ENCODE measurements at places on chromosomes 16 and 17.

- DNase-seq, result no peak
Measured at GRCh38 chr17:35605678-35606077, 18.6 kb downstream of the AP2B1 start.

- peak; percentile 49 for DNase-seq
Measured at GRCh38 chr17:49361129-49361901, 735 bp downstream of the ZNF652 start.

DNA sequence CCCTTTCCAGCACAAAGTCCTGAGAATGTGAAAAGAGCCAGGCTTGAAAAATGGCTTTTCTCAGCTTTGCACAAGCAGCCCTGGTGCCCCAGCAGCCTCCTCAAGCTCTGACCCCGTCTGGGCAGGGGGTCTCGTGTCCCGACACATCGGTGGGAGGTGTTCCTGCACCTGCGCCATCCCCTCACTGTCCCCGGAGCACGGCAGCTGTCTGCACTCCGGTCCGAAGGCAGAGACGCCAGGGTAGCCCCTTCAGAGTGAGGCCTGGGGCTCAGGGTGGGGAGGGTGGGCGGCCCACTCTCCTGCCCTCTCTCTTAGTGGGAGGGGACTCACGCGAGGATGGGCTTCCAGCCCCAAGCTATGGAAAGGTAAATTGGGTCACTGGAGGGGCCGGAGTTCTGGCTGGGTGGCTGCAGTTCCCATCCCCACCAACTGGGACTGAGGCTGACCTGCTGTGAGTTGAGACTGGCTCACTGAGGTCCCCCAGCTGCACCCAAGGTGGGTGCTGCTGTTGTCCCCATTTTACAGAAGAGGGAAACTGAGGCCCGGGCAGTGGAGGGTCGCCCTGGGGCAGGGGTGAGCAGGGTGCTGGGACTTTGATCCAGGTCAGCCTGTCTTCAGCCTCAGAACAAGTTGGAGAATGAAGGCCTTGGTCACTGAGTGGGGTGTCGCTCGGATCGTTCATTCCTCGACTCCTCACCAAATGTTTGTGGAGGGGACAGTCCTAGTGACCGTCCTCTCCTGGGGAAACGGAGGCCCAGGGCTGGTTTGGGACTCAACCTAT, 2.3 kb upstream of the BAIAP3 start:
- no peak for DNase-seq

- no peak for DNase-seq
Measured at GRCh38 chr17:46925185-46925868, 2.4 kb downstream of the GOSR2 start.

DNA sequence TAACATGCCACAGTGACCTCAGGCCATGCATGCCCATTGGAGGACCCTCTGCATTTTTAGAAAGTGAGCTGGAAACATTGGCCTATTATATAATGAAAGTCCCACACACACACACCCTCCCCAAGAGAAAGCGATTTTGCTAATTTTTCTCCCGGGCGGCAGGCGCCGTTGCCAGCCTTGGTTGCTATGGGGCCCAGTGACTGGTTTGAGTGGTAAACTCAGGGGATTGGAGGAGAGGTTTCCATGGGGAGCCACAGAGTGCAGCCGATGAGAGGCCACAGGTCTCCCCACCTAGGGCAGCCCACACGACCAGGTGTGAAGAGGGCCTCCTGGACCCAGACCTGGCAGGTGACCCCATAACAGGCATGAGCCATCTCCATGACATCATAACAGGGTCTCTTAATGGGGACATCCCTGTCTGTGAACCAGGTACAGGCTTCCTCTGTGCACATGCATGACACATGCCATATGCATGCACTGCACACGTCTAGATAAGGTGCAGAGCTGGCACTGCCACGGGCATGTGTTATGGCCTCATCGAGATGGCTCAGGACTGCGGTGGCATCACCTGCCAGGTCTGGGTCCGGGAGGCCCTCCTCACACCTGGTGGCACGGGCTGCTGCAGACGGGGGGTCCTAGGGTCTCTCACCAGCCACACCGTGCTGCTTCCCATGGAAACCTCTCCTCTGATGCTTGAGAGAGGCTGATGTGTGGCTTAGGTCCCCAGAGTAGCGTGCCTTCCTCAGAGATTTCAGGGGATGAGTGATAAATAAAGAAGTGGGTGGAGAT, 144.1 kb downstream of the RBFOX3 start:
- no peak for DNase-seq

DNA sequence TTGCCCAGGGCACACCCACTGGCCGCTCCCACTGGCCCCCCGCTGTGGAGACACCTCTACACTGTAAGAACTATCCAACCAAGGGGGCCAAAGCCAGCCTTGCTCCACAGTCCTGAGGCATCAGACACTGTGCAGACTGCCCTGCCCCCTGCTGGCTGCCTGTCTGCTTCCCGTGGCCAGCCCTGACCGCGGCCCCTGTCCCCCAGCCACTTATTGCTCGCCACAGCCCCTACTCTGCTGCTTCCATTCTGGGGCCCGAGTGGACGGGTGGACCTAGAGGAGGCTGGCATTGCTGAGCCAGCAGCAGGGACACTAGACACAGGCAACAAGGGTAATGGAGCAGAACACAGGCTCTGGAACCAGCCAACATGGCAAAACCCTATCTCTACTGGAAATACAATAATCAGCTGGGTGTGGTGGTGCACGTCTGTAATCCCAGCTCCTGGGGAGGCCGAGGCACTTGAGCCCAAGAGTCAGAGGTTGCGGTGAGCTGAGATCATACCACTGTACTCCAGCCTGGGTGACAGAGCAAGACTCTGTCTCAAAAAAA, 19.7 kb upstream of the LRRC37A3 start:
- peak; percentile 39 for DNase-seq

- peak; percentile 70 for DNase-seq
Measured at GRCh38 chr17:74431568-74432423, at the start of gene GPRC5C. GPRC5C (plus strand) TSS chr17:74432088; CDS start chr17:74439777, 7,689 bp downstream.

DNA sequence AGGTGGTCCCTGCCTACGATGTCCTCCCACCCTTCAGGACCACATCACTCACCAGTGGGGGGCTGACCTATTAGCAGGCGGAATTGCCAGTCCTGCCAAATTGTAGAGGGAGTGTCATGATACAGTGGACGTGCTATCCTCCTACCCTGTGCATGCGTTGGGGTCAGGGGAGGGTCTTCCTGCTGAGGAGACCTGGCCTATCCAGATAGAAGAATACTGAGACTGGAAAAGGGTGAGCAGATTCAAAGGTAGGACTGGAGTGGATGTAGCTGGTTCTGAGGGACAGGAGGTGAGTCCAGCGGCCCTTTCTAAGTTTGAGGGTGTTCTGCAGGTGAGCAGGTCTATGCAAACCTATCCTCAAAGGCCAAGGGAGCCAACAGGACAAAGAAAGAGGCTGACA, 8.0 kb downstream of the PRSS41 start:
- DNase-seq, result no peak

GRCh38 chr17:21132428-21132827, 5.7 kb downstream of the DHRS7B start:
- DNase-seq, result no peak

GRCh38 chr17:57902117-57902799, 52.4 kb upstream of the MRPS23 start:
- peak; percentile 26 for DNase-seq

DNA sequence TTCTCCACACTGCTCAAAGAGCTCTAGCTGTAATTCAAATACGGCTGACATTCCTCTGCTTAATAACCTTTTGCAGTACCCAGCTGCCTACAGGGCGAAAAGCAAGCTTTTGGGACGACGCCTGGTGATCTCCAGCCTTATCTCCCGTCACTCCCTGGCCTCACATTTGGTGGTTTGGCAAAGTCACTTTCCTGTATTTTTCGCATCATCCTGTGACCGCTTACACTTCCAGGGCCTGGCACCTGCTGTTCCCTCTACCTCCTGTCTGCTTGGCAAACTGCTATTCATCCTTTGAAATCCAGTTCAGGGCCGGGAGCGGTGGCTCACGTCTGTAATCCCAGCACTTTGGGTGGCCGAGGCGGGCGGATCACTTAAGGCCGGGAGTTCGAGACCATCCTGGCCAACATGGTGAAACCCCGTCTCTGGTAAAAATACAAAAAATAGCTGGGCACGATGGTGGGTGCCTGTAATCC, 2.7 kb upstream of the BHLHA9 start:
- DNase-seq, result peak; percentile 11

DNA sequence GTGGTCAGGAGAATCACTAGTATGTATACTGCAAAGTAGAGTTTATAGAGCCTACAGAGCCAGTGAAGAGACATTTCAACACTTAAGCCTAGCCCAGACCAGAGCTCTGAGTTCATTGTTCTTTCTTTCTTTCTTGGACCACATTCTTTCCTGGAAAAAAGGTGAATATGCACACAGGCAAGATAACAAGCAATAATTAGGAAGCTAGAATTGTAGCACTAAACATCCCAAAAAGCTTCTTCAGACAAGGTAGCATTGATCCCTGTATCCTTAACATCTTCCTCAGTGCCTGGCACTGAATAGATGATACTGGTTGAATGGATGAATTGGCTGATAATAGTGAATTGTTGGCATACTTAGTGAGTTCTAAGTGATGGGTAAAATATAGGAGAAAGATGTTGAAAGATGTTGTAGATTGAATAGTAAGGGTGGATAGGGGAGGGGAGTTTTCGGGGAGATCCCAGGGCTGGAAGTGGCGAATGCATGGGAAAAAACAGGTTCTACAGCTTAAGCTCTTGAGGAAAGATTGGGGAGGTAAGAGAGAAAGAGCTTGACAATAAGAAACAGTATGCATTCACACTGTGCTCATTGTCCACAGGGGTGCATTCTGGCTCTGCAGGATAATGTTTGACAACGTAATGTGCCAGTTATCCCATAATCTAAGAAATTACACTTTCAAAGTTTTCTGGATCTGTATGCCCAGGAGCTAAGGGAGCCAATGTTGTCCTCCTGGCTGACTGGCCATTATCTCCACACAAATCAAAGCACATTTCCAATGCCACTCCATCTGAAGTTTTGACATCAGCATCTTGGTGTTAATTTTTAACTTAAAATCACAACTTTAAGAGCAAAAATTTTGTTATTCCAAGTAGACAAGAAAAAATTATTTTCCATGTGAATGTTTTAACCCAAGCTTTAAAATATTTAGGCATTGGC, 35.6 kb downstream of the TUBD1 start:
- DNase-seq, result no peak

GRCh38 chr16:29862383-29862883, 593 bp downstream of the CDIPT start:
- peak; percentile 52 for DNase-seq

GRCh38 chr17:78290721-78291120, 59.3 kb downstream of the TMEM235 start:
- DNase-seq, result no peak

GRCh38 chr17:34393401-34393800, 30.4 kb upstream of the CCL1 start:
- no peak for DNase-seq

DNA sequence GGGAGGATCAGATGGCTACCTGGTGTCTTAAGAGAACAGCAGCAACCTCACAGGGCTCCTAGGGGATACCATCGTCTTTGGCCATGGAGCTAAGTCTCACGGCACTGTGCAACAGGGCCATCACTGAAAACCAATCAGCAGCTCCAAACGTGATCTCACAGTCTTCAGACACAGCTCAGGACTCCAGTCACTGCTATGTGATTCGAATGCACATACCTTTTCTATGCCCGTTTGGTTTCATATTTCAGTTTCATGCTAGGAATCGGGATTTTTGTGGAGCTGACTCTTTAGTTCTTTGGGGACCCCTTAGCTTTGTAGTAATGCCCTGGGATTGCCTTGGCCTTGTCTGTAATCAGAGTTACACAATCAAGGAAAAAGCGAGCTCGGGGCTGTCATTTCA, 162.8 kb upstream of the CDH11 start:
- DNase-seq, result no peak

DNA sequence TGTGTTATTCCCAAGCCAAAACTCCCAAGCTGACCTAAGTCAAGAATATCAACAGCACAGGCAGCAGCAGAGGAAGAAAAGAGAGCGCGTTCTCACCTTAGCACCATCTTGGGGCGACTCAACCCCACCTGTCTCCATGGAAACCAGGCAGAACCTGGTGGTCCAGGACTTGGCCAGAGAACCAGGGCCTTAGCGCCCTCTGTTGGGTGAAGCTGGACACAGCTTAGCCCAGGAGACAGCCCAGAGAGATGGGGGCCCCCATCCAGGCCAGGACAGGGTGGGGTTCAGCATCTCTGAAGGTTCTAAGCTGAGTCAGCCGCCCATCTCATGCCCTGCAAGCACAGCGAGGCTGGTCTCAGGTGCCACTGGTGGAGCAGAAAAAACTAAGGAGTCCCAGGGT, 60.1 kb upstream of the TMEM132E start:
- peak; percentile 21 for DNase-seq

DNA sequence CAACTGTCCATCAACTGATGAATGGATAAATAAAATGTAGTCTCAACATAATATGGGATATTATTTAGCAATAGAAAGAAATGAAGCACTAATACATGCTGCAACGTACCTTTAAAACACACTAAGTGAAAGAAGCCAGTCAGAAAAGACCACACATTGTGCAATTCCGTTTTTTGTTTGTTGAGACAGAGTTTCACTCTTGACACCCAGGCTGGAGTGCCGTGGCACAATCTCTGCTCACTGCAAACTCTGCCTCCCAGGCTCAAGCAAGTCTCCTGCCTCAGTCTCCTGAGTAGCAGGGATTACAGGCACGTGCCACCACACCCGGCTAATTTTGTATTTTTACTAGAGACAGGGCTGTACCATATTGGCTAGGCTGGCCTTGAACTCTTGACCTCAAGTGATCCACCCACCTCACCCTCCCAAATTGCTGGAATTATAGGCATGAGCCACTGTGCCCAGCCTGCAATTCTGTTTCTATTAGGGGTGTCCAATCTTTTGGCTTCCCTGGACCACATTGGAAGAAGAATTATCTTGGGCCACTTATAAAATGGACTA, 40.1 kb downstream of the SCNN1B start:
- no peak for DNase-seq
